ENCODE measurements at places on chromosomes 12 and 14.
A peak's percentile ranks its signal among the peaks of the same experiment; 100 is the strongest.

DNA sequence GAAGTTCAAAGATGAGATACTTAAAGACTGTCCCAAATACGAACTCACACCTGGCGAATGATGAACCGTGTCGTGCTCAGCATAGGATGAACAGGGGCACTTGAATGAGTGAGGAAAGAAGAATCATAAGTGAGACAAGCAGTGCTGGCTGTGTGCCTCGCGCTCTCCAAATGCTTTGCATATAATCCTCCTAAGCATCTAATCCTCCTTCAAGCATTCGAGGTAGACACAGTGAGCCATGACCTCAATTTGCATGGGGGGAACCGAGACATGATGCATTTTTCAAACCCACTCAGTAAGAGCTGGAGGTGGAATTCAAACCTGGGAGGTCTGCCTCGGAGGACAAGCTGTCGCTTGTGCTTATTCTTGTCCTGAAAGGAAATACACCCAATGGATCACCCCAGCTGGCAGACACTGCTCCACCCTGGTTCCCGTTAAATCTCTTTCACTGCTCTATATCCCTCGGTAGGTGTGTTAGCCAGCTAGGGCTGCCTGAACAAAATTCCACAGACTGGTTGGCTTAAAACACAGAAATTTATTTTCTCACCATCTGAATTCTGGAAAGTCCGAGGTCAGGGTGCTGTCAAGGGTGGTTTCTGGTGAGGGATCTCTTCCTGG is 274.0 kb downstream of the SLC15A4 start:
- H3K27ac ChIP-seq = no peak overlapping the region
- H3K4me1 ChIP-seq = no peaks in the 10 kb centered on the region
- H3K27me3 ChIP-seq = no peaks in the 10 kb centered on the region
- H3K36me3 ChIP-seq = no peaks in the 10 kb centered on the region
- DNase-seq = no peak
- H3K4me3 ChIP-seq = no peak overlapping the region

- H3K27ac ChIP-seq = no peak overlapping the region
- H3K27me3 ChIP-seq = no peaks in the 10 kb centered on the region
- H3K4me3 ChIP-seq = no peak overlapping the region
Measured at GRCh38 chr12:82746668-82747067, 60.0 kb downstream of the TMTC2 start.

GRCh38 chr12:12466157-12466556 is 96.5 kb downstream of the DUSP16 start:
- peak overlapping the region; percentile 18 for H3K4me3 ChIP-seq
- no peaks in the 10 kb centered on the region for H3K27me3 ChIP-seq
- H3K4me1 ChIP-seq = peaks cover 86% of the 10 kb centered on the region
- DNase-seq = no peak

DNA sequence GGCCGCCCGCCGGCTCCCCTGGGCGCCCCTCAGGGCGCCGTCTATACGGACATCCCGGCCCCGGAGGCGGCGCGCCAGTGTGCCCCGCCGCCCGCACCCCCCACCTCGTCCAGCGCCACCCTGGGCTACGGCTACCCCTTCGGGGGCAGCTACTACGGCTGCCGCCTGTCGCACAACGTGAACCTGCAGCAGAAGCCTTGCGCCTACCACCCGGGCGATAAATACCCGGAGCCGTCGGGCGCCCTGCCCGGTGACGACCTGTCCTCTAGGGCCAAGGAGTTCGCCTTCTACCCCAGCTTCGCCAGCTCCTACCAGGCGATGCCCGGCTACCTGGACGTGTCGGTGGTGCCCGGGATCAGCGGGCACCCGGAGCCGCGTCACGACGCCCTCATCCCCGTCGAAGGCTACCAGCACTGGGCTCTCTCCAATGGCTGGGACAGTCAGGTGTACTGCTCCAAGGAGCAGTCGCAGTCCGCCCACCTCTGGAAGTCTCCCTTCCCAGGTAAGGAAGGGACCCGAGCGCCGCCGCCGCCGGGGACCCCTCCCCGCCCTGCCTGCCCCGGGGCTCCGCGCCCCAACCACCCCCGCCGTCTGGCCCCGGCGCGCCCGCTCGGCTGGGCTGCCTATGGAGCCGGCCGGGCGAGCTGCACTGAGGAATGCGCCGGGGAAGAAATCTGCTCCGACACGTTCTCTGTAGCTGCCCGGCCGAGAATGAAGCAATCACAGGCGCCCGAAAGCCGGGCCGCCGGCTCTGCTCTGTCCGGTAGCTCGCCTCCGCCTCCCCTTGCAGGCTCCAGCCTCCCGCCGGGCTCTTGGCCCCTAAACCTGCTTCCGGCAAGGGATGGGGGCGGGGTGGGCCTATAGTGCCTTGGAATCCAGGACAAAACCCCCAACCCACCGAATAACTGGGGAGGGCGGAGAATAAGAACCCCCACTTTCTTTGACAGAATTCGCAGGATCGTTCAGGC is 794 bp downstream of the HOXC13 start:
- DNase-seq = no peak
- H3K27ac ChIP-seq = no peak overlapping the region
- H3K36me3 ChIP-seq = no peaks in the 10 kb centered on the region
- peaks cover 92% of the 10 kb centered on the region for H3K27me3 ChIP-seq
